ENCODE measurements at places on chromosomes 6 and 20.

GRCh38 chr6:148347441-148348054 lies 4.9 kb downstream of the SASH1 start:
- no peak for DNase-seq

GRCh38 chr6:49556429-49556837 lies 6.0 kb downstream of the C6orf141 start:
- DNase-seq = no peak

DNA sequence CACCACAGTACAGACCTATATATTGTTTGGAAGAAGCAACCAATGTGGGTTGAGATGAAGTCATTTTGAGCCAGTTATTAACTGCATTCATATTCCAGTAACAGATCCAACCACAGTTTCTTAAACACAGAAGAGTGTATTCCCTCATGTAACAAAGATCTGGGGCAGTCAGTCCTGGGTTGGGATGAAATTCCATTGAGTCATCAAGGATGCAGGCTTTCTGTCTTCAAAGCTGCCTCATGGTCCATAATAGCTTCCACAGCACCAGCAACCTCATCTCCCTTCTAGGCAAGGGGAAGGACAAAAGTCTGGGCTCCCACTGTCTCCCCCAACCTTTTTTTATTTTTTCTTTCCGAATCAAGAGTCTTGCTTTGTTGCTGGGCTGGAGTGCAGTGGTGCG lies 2.9 kb upstream of the SOD2 start:
- DNase-seq = no peak

DNA sequence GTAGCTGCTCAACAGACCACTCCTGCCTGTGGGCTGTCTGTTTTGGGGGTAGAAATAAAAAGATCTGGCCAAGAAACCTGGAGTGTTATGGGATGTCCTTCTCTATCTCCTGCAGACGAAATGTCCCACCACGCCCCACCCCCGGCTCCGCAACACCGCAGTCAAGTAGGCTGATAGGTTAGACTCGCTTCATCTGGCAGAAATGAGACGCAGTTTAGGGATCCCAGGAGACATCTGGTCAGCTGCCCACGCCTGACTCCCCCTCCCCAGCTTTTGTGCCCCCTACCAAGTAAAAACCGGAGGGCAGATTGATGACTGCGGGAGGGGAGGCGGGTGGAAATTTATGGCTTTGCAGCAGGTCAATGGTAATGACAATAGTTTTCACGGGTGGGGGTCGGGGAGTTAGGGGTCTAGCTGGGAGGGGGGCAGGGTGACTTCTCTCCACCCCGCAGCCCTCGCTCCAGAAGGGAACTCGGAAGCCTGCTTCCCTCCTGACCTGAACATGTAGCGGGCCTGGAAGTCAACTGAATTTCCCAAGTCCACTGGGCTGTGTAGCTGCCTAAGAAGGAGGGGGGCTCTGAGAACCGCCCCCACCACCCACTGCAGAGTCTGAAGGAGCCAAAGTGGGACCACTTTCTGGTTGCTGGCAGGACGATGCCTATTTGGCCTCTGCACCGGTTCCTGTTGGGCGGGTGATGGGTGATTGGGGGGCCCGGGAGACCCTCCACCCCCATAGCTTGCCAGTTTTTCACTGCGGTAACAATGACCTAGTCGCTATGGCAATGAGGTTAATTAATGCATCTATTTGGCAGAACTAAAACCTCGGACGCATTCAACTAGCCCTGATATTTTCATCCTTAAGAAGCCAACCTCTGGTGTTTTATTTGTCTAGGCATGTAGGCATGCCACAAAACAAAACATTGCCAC lies 25.7 kb downstream of the PMEPA1 start:
- DNase-seq = no peak

- no peak for DNase-seq
Observed at GRCh38 chr6:81233990-81234389, 518.5 kb downstream of the TENT5A start.

DNA sequence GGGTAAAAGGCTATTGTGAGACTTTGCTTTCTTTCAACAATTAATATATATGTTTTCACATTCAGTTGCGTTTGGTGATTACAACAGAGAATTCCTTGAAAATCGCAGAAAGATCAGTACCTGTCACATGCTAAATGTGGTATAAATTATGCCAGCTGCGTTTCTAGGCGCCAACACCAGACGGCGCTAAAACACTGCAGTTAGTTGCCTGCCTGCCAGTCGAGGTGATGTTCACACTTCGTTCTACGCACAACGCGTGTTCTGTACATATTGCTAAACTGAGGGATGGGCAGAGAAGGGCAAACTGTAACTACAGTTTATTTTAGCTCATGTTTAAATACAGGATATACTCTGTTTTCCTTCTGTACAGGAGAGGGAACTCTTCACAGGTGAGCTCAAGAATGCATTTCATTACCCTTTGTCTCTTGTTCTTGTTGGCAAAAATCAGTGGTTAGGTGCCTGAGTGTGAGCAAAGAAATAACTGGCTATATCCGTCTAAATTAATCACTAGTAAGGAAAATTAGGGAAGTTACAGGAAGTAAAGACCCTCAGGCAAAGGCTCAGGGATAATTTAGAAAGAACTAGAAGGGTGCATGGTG lies 100.1 kb upstream of the RGS17 start:
- DNase-seq = no peak

DNA sequence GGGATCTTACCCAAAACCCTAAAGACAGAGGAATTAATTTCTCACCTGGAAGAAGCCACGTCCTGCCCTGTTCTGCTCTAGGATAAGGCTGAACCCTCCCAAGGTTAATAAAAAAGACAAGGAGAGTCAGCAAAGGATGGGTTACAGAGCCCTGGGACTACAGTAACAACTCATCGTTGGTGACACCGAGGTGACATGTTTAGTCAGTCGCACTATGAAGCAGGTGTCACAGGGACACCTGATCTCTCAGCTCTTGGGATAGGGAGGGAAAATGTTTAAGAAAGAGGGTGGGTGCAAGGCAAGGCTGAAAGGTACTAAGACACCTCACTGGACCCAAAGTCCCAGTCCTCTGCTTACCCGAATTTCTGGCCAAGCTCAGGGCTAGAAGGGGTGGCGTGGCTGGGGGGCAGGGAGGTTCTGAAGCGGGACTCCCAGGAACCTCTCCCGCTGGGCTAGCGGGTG lies 562 bp downstream of the MOCS1 start:
- DNase-seq = no peak

GRCh38 chr6:21500314-21501020 lies 93.1 kb upstream of the SOX4 start:
- DNase-seq = no peak

DNA sequence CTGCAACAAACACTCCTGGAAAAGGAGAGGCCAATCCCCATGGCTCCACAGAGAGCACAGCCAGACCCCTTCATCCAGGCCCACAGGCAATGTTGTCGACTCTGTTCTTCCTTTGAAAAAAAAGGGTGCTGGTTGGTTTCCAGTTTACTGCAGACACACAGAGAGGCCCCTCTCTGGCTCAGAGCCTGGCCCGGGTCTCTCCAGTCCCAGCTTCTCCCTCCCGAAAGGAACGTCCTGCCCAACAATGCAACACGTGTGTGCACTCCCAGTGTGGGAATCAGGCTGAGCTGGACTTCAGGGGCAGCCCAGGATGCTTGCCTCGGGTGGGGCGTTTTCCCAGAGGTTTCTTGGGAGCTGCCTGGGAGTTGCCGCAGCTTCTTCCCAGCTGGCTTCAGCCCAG lies 4.5 kb upstream of the NKAIN4 start:
- DNase-seq = no peak

GRCh38 chr20:63210011-63210605 lies 5.8 kb downstream of the YTHDF1 start:
- DNase-seq = no peak

GRCh38 chr6:97215157-97215769 lies 67.8 kb downstream of the MMS22L start:
- DNase-seq = peak; percentile 3

GRCh38 chr6:39830444-39830843 lies 38.3 kb downstream of the DAAM2 start:
- no peak for DNase-seq

DNA sequence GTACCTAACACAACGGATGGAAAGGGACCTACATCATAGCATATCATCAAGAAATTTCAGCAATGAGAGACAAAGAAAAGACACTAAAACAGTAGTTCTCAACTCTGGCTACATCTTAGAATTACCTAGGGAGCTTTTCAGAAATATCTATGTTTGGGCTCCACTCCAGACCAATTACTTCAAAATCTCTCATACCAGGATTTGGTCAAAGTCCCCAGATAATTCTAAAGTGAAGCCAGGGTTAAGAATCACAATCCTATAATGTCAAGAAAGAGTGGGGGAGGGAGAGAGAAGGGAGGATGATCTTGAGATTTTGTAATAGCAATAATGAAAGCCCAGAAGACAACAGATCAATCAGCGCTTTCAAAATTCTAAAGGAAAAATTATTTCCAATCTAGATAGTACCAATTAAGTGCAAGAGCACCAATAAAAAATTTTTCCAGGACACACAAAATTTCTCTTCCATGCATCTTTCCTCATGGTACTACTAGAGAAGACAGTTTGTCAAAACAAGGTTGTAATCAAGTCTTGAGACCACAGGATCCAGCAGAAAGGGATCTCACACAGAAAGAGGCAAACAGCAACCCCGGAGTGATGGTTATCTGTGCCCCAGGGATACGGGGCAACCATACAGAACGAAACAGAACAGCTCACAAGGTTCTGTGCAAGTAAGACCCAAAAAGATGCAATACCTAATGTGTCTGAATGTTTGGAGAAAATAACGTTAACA lies 152.9 kb upstream of the DST start:
- no peak for DNase-seq
